ENCODE measurements at places on chromosomes 6 and 20.

DNA sequence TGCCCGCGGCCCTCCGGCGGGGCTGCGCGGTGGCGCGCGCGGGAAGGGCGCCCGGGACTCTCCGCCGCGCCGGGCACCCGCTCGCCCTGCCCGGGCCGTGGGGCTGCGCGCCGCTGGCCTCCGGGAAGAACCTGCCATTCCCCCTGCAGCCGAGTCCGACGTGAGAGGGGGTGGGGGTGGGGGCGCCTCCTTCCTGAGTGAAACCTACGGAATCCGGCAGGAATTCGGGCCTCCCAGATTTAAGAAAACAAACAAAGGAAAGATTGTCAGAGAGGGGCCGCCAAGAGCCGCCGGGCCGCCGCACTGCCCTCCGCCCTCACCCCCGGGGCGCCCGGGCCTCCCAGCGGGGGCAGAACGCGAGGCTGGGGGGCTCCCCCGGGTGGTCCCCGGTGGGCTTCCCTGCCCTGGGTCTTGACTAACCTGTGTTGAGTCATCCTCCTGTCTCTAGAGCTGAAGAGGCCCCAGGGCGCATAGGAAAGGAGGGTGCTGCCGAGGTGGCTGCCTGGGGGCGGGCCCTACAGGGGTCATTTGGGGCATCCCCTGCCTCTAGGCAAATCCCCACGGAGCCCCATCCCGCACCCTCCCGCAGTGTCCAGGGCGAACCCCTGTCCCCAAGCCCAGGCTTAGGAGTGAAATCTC is 42.2 kb upstream of the FOXP4 start:
- DNase-seq, result no peak

- DNase-seq, result no peak
Measured at GRCh38 chr6:43709654-43710303, 22.2 kb upstream of the MRPS18A start.

GRCh38 chr6:53059648-53060589 is 5.3 kb upstream of the FBXO9 start:
- DNase-seq, result no peak

GRCh38 chr6:324729-325125 is 32.4 kb downstream of the DUSP22 start:
- no peak for DNase-seq

DNA sequence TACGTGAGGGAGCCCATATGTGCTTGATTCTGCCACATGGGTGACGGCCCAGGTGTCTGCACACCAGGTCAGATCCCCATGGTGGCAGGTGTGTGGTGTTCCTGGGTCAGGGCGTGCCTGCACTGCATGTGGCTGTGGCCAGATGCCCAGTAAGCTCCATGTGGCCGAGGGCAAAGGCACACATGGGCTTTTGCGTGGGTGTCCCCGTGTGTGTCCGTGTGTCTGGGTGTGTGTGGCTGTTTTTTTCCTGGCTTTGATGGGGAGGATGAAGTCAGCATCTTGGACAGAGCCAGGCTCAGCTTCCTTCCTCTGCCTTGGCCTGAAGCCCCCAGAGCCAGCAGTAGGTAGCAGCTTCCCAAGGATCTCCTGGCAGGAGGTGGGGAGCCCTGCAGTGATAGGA is 1.5 kb upstream of the TNXB start:
- DNase-seq, result no peak

- DNase-seq, result no peak
Measured at GRCh38 chr20:50689864-50690649, 1.3 kb downstream of the RIPOR3 start.

GRCh38 chr6:125142618-125143017 is 11.0 kb upstream of the TPD52L1 start:
- DNase-seq, result no peak

GRCh38 chr20:13147071-13147963 is 73.8 kb upstream of the ISM1 start:
- DNase-seq, result no peak

DNA sequence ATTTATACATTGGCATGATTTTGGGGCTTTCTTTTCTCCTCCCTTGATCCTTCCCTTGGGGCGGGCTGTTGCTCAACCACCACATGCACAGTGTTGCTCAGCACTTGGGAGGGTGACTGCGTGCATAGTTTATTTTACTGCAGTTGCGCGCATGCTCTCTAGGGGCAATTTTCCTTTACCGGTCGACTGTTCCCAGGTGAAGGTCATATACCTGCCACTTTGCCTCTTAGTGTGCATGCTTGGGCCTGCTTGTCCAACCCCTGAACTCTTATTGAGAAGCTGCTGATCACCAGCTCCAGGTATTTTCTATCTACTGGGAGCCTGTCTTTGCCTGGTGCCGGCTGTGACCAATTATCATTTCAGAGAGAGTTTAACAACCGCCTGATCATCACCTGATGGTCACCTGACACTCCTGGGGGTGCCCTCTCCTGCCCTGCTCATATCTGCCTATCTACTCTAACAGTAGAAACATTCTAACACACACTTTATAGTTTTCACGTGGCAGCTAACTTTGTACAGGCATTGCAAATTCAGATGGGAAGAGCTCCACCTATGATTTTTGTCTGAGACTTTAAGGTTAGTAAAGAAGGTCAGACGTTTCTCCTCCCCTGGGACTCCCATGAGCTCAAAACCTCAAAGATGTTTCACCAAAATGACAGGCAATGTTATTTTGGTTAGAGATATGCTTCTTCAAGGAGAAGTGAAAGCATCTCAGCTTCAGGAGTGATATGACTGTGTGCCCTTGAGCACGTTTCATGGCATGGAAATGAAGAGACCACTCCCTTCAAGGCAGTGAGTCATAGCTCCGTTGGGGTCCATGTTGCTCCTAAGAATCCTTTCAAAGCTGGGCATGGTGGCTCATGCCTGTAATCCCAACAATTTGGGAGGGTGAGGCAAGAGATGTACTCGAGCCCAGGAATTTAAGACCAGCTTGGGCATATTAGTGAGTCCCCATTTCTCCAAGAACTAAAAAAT is 227.5 kb upstream of the MYLIP start:
- no peak for DNase-seq

DNA sequence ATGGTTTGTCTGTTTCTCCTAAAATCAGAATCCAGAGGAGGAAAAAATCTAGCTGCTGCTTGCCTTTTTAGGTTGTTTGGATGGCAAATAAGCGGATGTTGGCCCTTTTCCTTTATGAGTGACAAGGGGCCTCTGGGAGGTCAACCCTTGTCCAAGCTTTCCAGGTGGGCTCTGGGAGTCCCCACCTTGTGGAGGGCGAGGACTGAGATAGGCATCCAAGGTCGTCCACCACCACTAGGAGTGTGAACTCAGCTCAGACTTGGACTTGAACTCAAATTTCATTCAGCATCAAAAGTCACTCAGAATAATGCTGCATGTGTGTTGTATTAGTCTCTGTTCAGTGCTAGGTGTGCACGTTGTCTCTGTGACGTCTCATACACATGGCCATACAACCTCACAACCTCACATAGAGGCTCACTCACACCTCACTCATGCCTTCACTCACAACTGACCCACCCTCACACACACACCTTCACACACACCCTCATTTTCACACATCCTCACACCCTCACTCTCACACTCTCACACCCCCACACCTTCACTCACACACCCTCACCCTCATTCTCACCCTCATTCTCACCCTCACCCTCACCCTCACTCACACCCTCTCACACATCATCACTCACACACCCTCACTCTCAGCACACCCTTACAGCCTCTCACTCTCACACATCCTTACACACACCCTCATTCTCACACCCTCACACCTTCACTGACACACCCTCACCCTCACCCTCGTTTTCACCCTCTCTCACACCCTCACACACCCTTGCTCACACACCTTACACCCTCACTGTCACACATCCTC is 18.0 kb downstream of the DYNLT1 start:
- DNase-seq, result no peak

DNA sequence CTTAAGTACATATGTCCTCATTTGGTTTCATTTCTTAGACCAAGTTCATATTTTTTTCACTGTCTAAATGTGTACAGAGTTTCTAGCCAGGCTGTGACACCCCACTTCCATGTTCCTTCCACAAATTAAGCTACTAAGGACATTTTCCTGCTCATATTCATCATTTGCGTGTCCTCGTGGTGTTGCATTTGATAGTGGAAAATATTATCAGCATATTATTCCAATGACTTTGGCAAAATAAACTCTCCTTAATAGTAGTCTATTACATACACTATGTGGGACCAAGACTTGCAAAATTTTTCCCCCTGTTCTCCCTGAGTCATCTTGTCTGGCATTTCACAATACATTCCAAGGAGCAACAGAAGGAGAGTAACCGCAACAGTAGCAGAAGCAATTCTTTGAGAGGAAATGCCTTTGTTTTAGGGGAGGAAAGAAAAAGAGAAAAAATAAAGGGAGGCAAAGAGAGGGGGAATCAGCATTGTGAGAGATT is 599.2 kb downstream of the COL12A1 start:
- no peak for DNase-seq

GRCh38 chr6:15073344-15073789 is 172.5 kb upstream of the JARID2 start:
- no peak for DNase-seq

GRCh38 chr6:30885999-30886896 is 1.9 kb downstream of the DDR1 start:
- peak; percentile 36 for DNase-seq

DNA sequence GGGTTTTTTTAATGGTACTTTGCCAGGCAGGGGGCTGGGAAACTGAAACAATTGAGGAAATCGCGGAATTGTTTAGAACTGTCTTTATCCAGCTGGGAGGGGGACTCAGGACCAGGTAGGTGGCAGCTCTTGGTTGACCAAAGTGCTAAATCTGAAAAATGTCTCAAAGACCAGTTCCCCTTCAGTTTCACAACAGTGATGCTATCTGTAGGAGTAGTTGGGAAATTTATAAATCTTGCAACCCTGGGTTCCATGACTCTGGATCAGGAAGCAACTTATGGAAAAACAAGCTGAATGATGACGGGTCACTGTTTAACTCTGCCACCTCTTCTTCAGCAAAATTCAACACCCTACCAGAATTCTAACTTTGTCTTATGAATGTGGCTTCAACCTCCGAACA is 99.7 kb downstream of the FAM50B start:
- DNase-seq, result no peak

DNA sequence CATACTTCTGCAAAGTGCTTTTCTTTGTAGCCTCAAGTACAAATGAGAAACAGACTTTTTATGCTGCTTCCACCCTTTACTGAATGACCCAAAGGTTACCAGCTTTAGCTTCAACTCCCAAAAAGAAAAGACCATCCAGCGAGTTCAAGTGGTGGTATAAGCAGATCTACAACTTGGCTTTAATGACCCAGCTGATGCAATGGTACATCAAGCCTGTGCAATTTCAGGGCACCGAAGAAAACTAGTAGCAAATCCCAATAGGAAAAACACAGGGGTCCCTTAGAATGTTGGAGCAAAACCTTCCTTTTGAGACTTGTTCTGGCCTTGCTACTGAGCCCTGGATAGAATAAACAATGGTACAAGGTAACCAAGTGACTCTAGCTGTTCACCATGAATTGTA is 33.8 kb downstream of the STX7 start:
- no peak for DNase-seq

DNA sequence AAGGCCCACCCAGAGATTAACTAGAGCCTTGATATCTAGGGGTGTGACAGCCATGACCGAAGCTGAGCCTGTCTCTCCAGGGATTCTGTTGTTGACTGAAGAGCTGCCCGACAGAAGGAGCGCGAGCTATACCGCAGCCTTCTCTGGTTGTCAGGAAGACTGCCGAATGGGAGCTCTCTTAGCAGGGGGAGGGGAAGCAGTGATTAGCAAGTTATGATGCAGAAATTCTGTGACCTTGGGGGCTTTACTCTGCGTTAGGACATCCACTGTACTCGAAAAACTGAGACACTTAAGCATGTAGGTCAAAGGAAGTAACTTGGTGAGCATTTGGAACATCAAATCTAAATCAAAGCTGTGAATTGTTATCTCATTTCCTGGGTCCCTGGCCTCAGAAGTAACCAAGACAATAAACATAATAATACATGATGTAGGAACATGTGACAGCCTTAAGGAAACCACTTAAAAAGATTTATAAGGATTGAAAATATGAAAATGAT is 84.7 kb downstream of the MAP3K4 start:
- peak; percentile 44 for DNase-seq

GRCh38 chr6:9487128-9487527 is 927.7 kb downstream of the TFAP2A start:
- no peak for DNase-seq

GRCh38 chr6:134468633-134469032 is 150.7 kb upstream of the SGK1 start:
- no peak for DNase-seq

DNA sequence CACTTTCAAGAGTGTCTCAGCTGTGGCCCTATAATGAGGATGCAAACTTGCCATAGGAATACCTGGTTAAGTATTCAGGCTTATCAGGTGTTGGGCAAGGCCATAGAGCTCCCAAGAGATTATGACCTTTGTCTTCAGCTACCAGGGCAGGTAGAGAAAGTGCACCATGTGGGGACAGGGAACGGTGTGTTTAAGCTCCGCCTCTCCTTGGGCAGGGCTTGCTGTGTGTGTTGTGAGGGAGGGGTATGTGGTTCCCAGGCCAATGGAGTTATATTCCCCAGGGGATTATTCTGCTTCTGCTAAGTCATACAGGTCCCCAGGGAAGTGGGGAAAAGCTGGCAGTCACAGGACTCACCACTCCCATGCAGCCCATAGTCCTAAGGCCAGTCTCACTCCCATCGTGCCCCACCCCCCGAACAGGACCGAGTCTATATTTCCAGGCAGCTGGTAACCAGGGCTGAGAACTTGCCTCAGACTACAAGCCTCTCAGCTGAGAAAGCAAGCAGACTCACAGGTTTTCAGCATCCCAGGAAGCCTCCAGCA is 660.2 kb downstream of the HTR1B start:
- no peak for DNase-seq

- DNase-seq, result no peak
Measured at GRCh38 chr6:54415517-54415916, 107.3 kb downstream of the TINAG start.

- peak; percentile 57 for DNase-seq
Measured at GRCh38 chr6:34055223-34055933, 90.5 kb downstream of the GRM4 start.

DNA sequence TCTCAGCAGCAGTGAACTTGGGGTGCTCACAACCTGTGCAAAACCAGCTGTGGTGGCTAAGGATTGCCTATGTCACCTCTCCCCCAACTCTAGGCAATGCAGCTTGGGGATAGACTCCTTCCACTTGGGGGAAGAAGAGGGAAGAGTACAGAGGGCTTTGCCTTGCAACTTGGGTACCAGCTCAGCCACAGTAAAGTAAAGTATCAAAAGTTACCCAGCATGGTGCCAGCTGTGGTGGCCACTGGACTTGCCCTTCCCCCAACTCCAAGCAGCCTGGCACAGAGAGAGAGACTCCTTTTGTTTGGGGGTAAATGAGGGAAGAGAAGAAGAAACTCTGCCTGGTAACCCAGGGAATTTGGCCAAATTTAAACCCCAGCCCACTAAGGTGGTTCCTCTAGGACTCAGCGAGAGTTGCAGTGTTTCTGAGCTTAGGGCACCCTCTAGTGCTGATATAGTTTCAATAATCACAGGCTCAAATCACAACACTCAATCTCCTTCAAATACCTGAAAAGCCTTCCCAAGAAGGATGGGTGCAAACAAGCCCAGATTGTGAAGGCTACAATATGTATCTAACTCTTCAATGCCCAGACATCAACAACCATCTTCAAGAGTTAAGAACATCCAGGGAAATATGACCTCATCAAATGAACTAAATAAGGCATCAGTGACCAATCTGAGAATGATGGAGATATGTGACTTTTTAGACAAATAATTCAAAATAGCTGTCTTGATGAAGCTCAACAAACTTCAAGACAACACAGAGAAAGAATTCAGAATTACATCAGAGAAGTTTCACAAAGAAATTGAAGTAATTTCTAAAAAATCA is 7.6 kb upstream of the DEFB129 start:
- no peak for DNase-seq
